ENCODE measurements at places on chromosomes 5 and 9.

DNA sequence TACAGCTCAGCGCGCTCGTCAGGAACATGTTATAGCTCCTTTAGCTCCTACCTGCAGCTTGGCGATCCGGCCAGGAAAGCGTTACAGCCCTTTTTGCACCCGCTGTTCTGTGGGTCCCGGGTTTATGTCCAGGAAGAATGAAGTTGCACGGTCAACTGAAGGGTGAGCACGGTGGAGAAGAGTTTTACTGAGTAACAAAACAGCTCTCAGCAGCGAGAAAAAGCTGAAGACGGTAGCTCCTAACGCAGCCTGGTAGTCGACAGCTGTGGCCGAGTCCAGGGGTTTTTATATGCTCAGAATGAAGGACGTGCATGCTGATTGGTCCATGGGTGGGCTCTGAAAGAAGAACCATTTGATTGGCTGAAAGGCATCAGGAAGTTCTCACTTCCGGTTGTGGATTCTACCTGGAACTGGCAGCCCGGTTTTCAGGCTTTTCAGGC lies 1830.1 kb upstream of the NUDT12 start:
- DNase-seq: no peak

GRCh38 chr5:124283031-124283430 lies 463.4 kb downstream of the ZNF608 start:
- no peak for DNase-seq

DNA sequence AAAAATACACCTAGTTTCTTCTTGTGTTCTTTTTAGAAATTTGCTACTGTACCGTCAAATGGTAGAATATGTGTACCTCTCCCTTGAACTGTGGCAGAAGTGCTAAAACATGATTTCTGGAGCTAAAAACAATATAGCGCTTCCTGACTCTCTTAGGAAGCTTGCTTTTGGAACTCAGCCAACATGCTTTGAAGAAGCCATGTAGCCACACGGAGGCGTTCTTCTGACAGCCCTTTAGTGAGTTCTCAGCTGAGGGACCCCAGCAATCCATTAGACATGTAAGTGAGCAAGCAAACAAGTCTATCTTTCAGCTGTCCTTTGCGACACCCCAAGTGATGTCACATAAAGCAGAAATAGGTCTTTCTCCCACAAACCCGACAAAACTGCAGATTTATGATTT lies 917.0 kb downstream of the CDH9 start:
- no peak for DNase-seq

GRCh38 chr5:170603578-170604565 lies 100.1 kb downstream of the KCNIP1 start:
- no peak for DNase-seq

DNA sequence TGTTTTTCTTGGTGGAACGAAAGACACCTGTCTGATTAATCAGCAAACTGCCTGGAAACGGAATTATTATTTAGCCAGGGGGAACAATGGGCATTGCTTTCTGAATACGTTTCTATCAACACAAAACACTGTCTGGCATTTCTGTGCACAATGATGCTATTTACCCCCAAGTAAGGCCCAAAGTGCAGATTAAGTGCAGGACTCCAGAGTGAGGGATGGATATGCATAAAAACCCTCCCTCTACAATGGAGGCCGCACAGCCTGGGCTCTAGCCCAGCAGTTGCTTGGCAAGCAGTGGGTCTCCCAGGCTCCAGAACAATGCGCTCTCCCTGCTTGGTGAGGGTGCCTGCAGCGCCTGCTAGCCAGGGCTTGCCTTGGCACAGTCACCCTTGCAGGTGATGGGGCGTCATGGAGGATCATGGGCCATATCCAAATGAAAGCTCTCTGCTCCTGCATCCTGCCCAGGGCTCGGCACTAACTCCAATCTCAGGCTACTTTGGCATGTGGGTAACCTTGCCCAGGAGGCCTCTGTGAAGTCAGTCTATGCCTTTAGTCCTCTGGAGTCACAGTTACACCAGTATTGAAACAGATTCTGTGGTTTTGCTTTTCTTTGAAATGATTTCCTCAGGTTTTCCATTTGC lies 11.5 kb upstream of the SPATA24 start:
- DNase-seq: no peak

GRCh38 chr5:158880483-158881001 lies 219.2 kb downstream of the EBF1 start:
- DNase-seq: no peak

DNA sequence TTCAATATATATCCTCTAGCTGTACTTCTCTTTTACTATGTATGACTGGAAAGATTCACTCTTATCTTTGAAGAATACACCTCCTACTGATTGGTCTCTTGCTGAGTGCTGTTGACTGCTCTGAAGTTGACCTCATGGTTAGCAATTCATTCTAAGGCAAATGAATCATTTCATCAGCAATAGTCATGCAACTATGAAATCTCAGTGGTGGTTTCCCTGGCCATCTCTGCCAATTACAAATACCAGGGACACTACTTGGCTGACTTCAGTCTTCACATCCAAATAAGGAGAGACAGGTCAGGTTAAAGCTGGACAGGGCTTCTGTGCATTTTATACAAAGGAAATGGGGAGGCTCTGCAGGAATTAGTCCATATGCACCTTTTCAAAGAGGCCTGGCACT lies 333.5 kb upstream of the ACTBL2 start:
- peak; percentile 90 for DNase-seq
